ENCODE measurements at places on chromosomes 11 and 22.

DNA sequence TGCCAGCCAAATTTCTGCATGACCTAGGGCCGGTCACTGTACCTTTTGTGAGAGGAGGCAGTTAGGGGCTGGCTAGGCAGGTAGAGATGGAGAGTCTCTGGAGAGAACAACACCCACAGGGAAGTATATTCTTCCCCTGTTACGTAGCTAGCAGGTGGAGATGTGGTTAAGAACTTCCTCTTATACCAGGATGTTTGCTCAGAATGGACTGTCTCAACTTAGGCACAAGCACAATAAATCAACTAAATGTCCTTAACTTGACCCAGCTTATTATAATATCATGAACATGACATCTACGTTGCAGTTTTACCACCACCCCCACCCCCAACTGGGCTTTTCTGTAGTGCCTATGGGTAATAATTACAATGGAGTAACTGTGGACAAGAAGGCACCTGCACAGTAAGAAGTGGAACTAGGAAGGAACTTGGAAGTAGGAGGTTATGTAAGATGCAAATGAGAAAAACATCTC is 60.7 kb upstream of the MPEG1 start:
- no peak for DNase-seq

- no peak for DNase-seq
Measured at GRCh38 chr11:29023761-29024160, 915.6 kb downstream of the METTL15 start.

GRCh38 chr11:70637949-70638583 is 239.7 kb downstream of the CTTN start:
- DNase-seq = peak; percentile 78

- no peak for DNase-seq
Measured at GRCh38 chr11:17568944-17569343, 21.9 kb downstream of the OTOG start.
